Activated CD4-positive, alpha-beta T cell treated with anti-CD3 and anti-CD28 coated beads, Interleukin-2, amount 10 ng/mL, durations not matched to agents 7 days and 5 days (primary cell): ENCODE measurements at places on chromosomes 4 and X. TPM values are rescaled to one million over a fixed set of nuclear protein-coding genes. Genes with fewer than 3 reads are reported as not detected.

TLR1 gene
- 21.0 TPM for total RNA-seq

FTSJ1 gene
- total RNA-seq = 60.2 TPM

GRCh38 chr4:39231660-39232059 is 49.3 kb downstream of the WDR19 start:
- no peak overlapping the region for H3K4me3 ChIP-seq
- H3K36me3 ChIP-seq = no peaks in the 10 kb centered on the region
- no peak overlapping the region for H3K27ac ChIP-seq
- DNase-seq = no peak
- H3K27me3 ChIP-seq = no peaks in the 10 kb centered on the region

DNA sequence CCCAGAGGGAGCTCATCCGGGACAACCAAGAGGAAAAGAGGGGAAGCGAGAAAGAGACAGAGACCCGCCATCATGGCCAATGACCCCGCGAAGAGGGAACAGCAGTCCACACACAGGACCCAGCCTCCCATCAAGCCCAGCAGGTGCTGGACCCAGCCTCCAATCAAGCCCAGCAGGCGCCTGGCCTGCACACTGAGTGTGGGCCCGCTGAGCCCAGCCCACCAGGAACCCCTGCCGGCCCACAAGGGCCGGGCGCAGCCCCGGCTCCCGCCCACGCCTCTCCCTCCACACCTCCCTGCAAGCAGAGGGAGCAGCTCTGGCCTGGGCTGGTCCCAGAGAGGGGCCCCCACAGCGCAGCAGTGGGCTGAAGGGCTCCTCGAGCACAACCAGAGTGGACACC is 391.1 kb downstream of the IDS start:
- H3K36me3 ChIP-seq = no peaks in the 10 kb centered on the region
- no peaks in the 10 kb centered on the region for H3K4me1 ChIP-seq
- no peak overlapping the region for H3K4me3 ChIP-seq
- DNase-seq = no peak
- no peaks in the 10 kb centered on the region for H3K27me3 ChIP-seq
- no peak overlapping the region for H3K27ac ChIP-seq
